ENCODE measurements at places on chromosomes 11 and 22.

- ATAC-seq, result no peak
Measured at GRCh38 chr11:114075891-114076441, 16.5 kb downstream of the ZBTB16 start.

DNA sequence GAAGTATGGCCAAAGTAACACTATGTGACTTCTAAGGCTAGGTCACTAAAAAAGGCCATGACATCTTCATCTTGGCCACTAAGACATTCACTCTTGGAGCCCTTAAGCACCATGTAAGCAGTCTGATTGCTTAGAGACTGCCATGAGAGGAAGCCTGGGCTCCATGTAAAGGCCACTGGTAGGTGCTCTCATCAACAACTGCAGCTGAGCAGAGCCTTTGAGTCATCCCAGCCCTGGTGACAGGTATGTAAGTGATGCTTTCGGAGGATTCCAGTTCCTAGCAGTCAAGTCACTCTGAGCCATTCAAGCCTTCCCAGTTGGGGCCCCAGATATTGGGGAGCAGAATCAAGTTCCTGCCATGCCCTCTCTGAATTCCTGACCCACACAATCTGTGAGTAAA, 26.2 kb downstream of the GAB2 start:
- no peak for ATAC-seq

GRCh38 chr22:48481748-48482147, 1345.9 kb downstream of the BRD1 start:
- no peak for ATAC-seq

GRCh38 chr11:100545970-100546369, 141.1 kb upstream of the ARHGAP42 start:
- no peak for ATAC-seq

- no peak for ATAC-seq
Measured at GRCh38 chr22:27101288-27101687, 443.9 kb downstream of the MIAT start.

DNA sequence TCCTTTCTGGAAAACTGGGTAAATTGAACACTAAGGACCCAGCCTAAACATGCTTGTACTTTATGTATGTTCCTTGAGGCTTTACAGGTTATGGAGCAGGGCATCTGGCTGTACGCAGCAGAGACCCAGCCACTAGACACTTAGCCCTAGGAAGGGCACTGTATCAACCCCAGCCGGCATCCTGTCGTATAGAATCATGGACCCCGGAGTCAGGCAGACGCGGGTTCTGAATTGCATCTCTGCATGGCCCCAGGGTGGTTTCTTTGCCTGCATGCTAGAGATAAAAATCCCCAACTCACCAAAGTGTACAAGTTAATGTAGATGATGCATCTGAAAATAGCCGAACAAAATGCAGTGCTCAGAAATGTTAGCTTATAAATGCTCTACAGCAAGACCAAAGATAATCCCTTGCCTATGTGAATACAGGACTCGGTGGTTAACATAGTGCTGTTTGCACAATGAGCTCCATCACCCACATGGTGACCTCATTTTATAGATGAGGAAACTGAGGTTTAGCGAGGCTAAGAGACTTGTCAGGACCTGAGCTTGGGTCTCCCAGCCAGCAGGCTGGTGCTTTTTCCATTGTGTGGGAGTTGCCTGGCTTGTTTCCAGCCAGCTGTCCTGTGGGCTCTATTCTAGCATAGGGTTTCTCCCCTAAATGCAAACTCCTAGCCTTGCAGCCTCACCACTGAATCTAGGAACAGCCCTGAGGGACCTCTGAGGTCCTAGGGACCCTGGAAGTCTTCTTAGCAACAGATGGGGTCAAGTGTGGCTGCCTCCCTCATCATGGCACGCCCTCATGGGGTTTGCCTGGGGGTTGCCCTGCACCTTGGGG, 7.3 kb downstream of the CD6 start:
- ATAC-seq, result peak; percentile 88

- ATAC-seq, result peak; percentile 78
Measured at GRCh38 chr11:9825315-9825714, 161.4 kb downstream of the SWAP70 start.

DNA sequence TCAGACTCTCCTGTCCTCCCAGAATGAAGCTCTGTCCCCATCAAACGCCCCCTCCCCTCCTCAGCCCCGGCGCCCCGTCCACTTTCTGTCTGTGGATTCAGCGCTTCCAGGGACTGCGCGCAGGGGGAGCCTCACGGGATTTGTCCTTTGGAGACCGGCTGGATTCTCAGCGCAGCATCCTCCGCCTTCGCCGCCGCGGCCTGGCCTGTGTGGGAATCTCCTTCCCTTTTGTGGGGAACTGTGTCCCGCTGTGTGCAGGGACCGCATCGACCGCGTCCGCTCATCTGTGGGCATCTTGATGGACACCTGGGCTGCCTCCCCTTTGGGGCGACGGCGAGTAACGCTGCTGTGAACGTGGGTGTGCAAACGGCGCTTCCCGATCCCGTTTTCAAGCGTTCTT, 1.1 kb upstream of the SCT start:
- no peak for ATAC-seq
